T follicular helper cell (primary cell): ENCODE measurements at places on chromosomes 2 and 18.

GRCh38 chr18:67726882-67727281 is 210.4 kb upstream of the DSEL start:
- no peak for DNase-seq

DNA sequence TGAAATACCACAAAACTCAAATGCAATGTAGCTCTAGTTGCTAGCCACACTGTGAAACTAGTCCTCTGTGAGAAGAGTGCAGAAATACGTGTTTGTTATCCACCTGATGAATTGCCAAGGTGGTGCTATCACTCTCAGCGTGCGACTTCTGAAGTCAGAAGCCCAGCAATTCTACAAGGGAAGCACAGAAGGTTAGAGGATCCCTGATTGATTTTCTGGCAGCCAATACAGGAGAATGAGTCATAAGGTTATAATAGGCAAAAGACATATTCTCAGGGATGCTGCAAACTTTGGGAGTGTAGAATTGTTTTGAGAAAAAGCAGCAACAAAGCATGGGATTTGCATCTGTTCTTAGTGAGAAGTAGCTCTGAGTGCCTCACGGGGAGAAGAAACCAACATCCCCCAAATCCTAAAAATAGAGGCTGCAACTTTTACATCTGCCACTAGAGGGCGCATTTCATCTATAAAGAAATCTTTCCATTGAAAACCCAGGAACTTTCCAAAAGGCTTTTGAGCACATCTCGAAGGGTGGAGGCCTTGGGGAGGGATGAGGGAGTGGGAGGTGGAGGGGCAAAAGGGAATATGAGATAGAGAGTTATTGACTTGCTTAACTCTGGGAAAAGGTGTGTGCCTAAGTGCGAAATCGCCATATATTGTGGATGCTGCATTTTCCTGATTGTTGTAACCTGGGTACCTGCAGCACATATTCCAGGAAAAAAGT is 78.0 kb downstream of the TMEM182 start:
- DNase-seq = no peak

- DNase-seq = no peak
These were observed 21.7 kb downstream of the ARHGAP28 start for GRCh38 chr18:6751222-6751621.

- no peak for DNase-seq
These were observed 47.3 kb downstream of the MEX3C start for GRCh38 chr18:51150113-51150700.

DNA sequence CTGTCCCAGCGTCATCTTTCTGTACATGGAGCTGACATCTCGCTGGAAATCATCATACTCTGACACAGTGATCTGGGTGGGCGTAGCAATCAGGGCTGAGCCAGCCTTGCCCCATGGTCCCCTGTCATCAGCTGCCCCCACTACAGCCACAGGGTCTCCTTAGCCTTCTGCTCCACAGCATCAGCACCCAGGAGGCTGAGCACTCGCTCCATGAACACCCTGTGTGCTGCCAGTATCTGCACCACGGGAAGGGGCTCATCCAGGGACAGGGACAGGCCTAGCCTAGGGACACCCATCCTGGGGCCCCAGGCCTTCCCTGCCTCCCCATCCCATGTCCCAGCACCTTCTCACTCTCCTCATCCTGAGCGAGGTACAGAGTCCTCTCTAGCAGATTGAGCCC is 11.4 kb downstream of the ALPG start:
- DNase-seq = no peak
